ENCODE measurements at places on chromosomes 4 and X. TPM values are rescaled to one million over a fixed set of nuclear protein-coding genes. Genes with fewer than 3 reads are reported as not detected.

The ITGB1BP2 gene
- 0.88 TPM for total RNA-seq

The FABP2 gene
- total RNA-seq: not detected

The CLDN22 gene
- not detected for total RNA-seq

The ZRSR2 gene
- total RNA-seq: 10.2 TPM

The AFF2 gene
- not detected for total RNA-seq

The SSX3 gene
- not detected for total RNA-seq

Measured in A549 treated with GW870086 at 1 μM for 4 hours (cell line).